Activated CD8-positive, alpha-beta memory T cell treated with anti-CD3 and anti-CD28 coated beads for 48 hours (primary cell): ENCODE measurements at places on chromosomes 5 and 9.

GRCh38 chr5:75856056-75856455 is 138.8 kb upstream of the POC5 start:
- no peak for DNase-seq

DNA sequence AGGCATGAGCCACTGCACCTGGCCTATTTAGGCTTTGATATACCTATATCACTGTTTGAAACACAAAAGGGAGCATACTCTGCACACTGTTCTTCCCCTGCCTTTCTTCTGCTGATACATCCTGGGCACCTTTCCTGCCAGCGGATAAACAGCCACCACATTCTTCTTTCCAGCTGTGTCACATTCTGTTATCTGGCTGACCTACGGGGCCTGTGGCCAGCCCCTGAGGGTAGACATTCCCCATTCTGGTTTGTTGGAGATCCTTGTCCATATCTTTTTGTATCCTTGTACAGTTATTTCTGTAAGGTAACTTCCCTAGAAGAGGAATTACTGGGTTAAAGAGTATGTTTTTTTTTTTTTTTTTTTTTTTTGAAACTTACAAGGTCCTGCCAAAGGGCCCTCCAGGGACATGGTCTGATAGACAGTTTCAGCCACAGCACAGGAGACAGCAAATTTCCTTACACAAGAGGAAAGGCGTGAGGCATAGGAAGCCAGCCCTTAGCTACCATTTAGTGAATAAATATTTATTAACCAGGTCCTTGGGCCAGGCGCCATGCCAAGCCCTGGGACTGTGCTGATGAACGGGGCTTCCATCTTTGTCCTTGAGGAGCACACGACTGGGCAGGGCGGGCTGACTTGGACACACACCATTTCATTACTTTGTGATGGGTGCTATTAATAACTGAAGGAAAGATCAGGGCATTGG is 57.8 kb downstream of the ERGIC1 start:
- no peak for DNase-seq

GRCh38 chr5:93512799-93513198 is 68.2 kb downstream of the NR2F1-AS1 start:
- DNase-seq: no peak

DNA sequence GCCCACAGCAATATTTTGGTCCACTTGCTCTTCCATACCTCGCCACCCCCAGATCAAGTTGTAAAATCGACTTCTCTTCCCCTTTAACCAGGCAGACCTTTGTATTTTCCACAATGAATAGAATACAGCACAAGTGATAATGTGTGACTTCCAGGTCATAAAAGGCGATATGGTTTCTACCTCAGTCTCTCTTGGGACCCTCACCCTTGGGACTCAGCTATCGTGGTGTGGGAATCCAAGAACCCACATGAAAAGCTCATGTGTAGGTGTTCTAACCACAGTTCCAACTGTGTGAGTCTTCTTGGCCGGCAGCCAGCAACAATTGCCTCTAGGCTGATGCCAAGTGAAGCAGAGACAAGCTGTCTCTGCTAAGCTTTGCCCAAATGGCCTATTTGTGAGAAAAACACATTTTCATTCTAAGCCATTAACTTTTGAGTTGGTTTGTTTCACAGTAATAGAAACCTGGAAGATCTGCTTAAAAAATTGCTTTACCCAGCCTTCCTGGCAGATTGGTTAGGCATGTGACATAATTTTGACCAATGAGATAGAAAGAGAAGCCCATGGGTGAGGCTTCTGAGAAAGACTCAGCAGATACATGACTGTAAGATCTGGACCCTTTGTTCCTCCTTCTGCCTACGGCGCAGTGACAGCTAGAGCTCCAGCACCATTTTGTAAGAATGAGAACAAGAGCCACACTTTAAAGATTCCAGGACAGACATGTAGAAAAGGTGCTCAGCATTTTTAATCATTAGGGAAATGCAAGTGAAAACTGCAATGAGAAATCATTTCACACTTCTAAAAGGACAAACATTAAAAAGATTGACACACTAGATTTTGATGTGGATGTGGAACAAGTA is 18.3 kb upstream of the MLLT3 start:
- peak; percentile 38 for DNase-seq

DNA sequence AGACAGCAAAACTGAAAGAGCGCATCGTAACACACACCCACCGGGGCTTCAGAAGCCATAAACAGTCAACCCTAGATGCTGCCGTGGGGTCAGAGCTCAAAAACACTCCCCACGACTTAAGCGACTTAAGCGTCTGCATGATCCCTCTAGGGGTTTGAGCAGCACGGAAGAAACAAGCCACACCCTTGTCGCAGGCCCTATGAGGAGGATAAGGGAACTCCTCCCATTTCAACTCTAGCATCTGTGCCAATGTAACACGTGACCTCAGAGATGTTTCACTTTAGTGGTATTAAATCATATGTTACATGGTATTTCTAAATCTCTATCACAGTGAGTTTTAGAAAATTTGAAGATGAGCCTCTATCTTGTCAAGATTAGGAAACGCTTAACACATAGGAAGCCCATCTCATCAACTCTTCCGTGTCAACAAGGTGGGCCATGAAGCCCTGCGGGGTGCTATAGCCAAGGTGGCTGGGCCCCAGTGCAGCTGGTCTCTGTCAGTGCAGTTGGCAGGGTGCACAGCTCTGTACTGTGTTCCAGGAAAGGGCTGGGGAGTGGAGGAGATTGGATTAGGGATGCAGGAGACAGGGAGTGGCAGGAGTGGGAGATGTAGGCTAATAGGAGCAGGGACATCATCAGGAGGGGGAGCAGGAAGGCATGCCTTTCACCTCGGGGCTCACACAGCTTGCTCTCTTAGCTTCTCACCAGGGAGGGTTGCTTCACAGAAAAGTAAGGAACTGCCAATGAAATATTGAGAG is 33.1 kb downstream of the ZCCHC9 start:
- DNase-seq: no peak
